Mesothelial cell of epicardium (in vitro differentiated cells): ENCODE measurements at places on chromosomes 11 and 22. TPM values are rescaled to one million over a fixed set of nuclear protein-coding genes. Genes with fewer than 3 reads are reported as not detected.

DNA sequence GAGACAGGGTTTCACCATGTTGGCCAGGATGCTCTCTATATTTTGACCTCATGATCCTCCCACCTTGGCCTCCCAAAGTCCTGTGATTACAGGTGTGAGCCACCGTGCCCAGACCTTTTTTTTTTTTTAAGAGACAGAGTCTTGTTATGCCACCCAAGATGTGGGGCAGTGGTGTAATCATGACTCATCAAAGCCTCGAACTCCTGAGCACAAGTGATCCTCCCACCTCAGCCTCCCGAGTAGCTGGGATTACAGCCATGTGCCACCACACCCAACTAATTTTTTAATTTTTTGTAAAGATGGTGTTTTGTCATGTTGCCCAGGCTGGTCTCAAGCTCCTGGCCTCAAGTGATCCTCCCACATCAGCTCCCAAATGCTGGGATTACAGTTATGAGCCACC, 37.9 kb downstream of the IZUMO1R start:
- no peaks in the 10 kb centered on the region for H3K4me1 ChIP-seq
- H3K4me3 ChIP-seq: no peak overlapping the region
- H3K27ac ChIP-seq: no peak overlapping the region
- H3K27me3 ChIP-seq: no peaks in the 10 kb centered on the region

DNA sequence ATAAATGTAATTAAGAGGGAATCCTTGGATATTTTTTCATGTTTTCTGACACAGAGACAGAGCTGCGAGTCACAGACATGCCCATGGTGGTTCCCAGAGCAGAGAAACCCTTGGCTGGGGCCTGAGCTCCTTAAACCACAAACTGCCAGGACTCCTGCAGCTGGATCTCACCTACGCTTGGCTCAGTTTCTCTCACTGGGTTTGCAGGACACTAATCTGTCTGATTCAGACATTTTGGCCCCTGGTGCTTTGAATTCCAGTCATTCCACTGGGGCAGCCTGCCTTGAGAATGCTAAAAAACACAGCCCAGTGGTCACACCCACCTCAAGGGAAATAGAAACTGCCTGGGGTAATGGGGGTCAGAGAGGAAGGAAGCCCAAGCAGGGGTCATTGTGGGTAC, 122.6 kb downstream of the CCDC81 start:
- no peak for DNase-seq
- H3K4me1 ChIP-seq: peaks cover 17% of the 10 kb centered on the region
- no peaks in the 10 kb centered on the region for H3K36me3 ChIP-seq

DNA sequence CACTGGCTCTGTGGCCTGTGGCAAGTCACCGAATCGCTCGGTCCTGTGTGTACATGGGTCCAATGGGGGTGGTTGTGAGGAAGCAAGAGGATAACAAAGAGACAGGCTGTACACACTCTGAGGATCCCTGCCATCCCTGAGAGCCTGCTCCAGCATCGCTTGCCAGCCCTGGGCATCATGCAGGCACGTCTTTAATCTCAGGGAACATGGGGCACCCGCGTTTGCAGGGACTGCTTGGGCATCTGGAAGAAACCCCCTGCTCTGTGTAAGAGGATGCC, 1.3 kb upstream of the C1QTNF5 start:
- no peaks in the 10 kb centered on the region for H3K36me3 ChIP-seq
- no peak overlapping the region for H3K27ac ChIP-seq
- peaks cover 57% of the 10 kb centered on the region for H3K27me3 ChIP-seq
- no peak overlapping the region for H3K4me3 ChIP-seq
- peaks cover 30% of the 10 kb centered on the region for H3K4me1 ChIP-seq

DNA sequence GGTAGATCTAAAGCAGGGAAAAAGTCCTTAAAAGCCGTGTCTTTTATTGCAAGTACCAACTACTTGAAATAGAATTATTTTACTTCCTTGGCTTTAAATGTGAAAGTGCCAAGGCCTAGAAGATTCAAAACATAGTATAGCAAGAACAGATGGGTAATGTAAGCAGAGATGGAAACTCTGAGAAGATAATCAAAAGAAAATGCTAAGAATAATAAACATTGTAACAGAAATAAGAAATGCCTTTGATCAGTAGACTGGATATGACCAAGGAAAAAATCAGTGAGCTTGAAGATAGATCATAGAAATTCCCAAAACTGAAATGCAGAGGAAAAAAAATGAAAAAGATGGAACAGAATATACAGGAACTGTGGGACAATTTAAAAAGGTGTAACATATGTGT, 113.1 kb downstream of the BLID start:
- H3K27ac ChIP-seq: no peak overlapping the region
- no peaks in the 10 kb centered on the region for H3K27me3 ChIP-seq
- H3K36me3 ChIP-seq: no peaks in the 10 kb centered on the region
- no peak for DNase-seq

- peaks cover 33% of the 10 kb centered on the region for H3K27me3 ChIP-seq
- H3K4me1 ChIP-seq: peaks cover 11% of the 10 kb centered on the region
- no peak overlapping the region for H3K27ac ChIP-seq
- no peak overlapping the region for H3K4me3 ChIP-seq
- H3K36me3 ChIP-seq: no peaks in the 10 kb centered on the region
Observed at GRCh38 chr11:118051611-118052461, 25.0 kb upstream of the TMPRSS4 start.

GRCh38 chr11:44775985-44776446, 49.3 kb downstream of the TSPAN18 start:
- no peak overlapping the region for H3K4me3 ChIP-seq
- H3K4me1 ChIP-seq: peaks cover 19% of the 10 kb centered on the region
- no peaks in the 10 kb centered on the region for H3K27me3 ChIP-seq
- no peaks in the 10 kb centered on the region for H3K36me3 ChIP-seq

GRCh38 chr11:95338430-95338991, 107.5 kb upstream of the SESN3 start:
- H3K27me3 ChIP-seq: no peaks in the 10 kb centered on the region
- H3K36me3 ChIP-seq: no peaks in the 10 kb centered on the region
- H3K4me1 ChIP-seq: peaks cover 22% of the 10 kb centered on the region
- peak; percentile 27 for DNase-seq
- no peak overlapping the region for H3K27ac ChIP-seq

GRCh38 chr11:31786996-31787685, 24.0 kb downstream of the PAX6 start:
- H3K4me3 ChIP-seq: no peak overlapping the region
- no peak overlapping the region for H3K27ac ChIP-seq
- H3K36me3 ChIP-seq: no peaks in the 10 kb centered on the region
- peaks cover 19% of the 10 kb centered on the region for H3K4me1 ChIP-seq

- H3K4me3 ChIP-seq: no peak overlapping the region
- no peak overlapping the region for H3K27ac ChIP-seq
- no peaks in the 10 kb centered on the region for H3K36me3 ChIP-seq
- DNase-seq: no peak
Observed at GRCh38 chr11:3632070-3632660, 9.6 kb downstream of the ART5 start.

Gene NEFH
- 3.4 to 4.3 TPM (median 3.5 TPM) in 3 replicates for total RNA-seq

Gene GSTT2B
- 3.6 to 3.7 TPM (median 3.7 TPM) in 3 replicates for total RNA-seq

Gene OR51I1
- total RNA-seq: 0.50 to 0.93 TPM (median 0.63 TPM) in 3 replicates
